ENCODE measurements at places on chromosomes 6 and 20. TPM values are rescaled to one million over a fixed set of nuclear protein-coding genes. Genes with fewer than 3 reads are reported as not detected.
A peak's percentile ranks its signal among the peaks of the same experiment; 100 is the strongest.

The BEND6 gene
- 18.9 TPM for total RNA-seq

The GGTLC1 gene
- not detected for total RNA-seq

The ATP9A gene
- 4.1 TPM for total RNA-seq

DNA sequence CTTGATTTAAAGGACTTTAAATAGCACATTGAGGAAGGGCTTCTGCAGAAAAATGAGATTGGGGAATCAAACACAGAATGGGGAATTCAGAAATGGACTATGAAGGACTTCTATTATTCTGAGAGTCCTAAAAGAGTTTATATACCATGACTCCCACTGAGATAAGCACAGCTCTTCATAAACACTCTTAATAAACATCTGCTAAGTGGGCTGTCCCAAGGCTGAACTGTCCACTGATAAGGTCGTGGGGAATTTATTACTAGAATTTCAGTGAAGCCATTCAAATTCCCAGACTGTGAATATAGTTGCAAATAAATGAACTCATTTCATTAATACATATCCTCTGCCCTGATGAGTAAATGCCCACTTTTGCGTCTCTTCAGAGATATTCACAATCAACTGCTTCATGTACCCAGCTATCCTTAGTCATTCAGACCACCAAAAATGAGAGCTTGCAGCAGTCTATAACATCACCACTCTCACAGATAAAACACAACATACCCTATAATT lies 468.2 kb upstream of the RUNX2 start:
- DNase-seq: no peak

DNA sequence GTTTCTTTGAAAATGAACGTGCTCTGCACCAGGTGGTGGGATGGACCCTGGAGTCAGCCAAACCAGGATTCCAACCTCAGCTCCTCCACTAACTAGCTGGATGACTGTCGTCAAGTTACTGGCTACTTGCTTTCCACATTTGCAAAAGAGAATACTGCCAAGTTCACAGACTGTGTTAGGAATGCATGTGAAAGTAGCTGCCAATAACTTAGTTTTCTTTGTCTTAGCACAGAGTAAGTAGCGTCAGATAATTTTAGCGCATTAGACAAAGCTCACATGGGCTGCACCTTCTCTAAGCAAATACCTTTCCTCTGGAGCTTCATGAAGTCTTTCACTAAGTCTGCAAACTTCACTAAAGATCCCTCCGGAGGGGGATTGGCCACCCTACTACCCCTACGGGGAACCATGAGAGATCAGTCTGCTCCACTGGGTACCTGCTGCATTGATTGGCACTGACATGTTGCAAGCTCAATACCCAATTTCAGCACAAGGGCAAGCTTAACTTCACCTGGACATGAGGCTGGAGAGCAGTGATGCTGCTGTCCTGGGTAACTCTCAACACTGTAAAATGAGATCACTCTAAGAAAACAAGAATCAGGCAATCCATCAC lies 113.9 kb downstream of the MBOAT1 start:
- DNase-seq: no peak

DNA sequence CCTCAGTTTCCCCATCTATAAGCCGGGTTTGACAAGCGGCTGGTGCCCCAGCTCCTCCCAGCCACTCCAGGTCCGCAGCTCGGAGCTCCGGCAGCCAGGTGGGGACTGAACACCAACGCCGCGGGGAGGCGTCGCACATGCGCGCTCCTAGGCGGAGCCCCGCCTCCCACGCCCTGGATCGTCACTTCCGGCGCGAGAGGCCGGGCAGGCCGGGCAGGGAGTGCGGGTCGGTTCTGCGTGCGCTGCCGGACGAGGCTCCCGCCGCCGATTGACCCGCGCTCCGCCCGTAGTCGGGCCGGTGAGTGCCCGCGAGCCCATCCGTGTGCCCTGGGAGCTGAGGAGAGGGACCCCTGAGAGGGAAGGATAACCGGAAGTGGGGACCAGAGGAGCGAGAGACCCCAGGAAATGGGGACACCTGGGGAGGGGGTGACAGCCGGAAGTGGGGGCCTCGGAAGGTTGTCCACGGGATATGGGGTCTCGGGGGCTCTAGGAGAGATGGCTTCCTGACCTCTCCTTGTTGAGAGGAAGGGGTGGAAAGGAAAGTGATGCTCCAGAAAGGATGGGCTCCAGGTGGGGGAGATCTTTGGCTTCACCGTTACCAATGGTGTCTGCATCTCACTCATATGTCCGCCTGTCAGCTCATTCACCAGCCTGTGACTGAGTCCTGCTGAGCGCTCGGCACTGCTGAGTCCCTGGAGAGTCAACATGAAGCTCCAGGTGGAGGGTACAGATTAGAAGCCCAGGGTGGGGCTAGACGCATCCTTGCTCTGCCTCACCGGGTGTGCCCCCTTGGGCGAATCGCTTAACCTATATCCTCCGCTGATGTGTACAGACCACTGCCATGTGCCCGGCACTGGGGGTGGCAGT lies at the start of gene TTPAL:
Gene TTPAL, plus strand, starts transcription at position 181 of the 867 bp plus-strand sequence. CDS start 4,126 bp downstream, outside the sequence.
- peak; percentile 85 for DNase-seq

- no peak for DNase-seq
These were observed 7.8 kb downstream of the NAA20 start for GRCh38 chr20:20024942-20025341.

- DNase-seq: no peak
These were observed 5.7 kb downstream of the SPEF1 start for GRCh38 chr20:3775457-3776108.

DNA sequence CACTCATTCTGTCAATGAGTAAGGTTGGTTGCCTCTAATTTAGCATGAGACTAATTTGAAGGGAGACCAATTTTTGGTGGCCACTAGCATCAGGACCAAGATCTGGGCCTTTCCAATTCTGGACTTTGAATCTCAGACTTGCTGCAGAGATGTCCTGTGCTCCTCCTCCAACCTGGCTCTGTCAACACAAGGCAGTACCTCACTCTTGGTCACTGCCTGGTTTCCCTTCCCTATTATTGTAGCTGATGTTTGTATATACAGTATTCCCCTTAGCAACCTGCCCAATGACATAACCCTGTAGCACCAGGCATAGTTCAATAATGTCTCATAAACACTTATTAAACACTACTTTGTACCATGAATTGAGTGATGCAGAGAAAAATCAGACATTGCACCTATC lies 50.4 kb downstream of the UNC5CL start:
- DNase-seq: no peak

DNA sequence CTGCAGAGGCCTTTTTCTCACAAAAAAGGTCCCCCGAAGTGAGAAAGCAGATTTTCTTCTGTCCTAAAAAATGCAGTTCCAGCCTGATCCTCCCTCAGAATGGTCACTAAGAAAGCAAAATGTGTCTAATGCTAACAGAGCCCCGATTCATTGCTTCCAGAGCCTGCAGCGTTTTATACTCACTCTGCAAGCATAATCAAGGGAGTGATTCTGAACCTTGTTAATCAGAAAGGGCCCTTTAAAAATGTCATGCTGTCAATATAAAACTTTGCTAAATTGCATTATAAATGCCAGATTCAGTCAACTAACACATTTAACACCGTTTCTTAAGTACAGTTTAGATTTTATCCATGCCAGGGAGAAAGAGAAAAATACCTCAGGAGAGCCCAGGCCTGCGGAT lies 202.8 kb downstream of the CD83 start:
- no peak for DNase-seq

GRCh38 chr20:63082308-63082938 lies 75.7 kb upstream of the BHLHE23 start:
- no peak for DNase-seq

DNA sequence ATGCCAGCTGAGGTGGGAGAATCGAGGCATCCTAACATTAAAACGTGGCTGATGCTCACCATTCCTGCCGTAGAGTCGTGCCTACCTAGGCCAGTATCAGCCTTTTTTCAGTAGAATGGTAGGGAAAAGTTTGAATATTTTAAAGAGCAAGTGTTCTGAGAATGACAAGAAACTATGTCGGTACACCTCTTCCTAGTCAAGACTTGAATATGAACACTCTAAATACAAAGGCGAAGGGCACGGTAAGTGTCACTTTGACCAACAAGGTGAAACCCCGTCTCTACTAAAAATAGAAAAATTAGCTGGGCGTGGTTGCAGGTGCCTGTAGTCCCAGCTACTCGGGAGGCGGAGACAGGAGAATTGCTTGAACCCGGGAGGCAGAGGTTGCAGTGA lies 1.0 kb downstream of the GINM1 start:
- DNase-seq: no peak

DNA sequence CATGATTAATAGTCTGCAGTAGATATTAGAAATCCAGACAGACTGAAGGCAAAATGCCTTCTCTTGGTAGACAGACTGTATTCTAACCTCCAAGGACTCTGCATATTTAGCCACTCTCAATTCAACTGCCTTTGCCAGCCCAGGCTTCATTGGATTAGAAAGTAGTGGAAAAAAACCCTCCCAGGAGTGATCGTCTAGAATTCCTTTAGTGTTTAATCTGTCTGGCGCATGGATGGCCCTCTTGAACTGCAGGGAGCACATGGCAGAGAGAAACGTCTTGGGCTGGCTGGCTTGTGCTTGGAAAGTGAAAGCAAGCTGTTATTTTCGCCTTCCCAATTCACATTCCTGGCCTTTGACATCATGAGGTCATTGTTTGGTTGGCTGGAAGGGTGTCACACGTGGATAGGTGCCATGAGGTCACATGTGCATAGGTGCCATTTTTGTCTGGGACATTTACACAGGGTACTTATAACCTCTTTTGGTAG lies 30.9 kb upstream of the NEDD9 start:
- DNase-seq: peak; percentile 94

- DNase-seq: no peak
These were observed 44.1 kb downstream of the VEGFA start for GRCh38 chr6:43814111-43814510.

DNA sequence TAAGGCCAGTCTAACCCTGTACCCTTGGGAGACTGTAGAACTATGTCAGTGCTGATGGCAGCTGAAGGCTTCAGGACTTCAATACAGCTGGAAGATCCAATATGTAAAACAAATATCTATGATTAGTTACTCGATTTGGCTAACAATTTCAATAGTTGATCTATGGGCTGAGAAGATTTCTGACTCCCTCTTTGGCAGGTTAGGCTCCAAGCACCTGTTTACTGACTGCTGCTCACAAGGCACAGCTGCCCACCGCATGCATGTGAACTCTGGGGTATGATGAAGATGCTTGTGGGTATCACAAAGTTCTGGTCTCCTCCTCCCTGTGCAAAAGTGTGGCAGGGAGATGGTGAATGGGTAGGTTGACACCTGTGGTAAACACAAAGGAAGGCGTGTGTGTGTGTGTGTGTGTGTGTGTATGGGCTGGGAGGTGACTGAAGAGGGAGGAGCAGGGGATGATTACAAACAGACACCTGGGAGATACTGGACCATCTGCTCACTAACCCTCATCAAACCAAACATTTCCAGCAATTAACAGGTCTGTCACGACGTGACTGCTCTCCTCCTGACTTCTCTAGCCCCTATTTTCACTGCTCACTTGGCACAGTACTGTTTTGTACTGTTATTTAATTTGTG lies 18.1 kb downstream of the ELMO2 start:
- DNase-seq: no peak

GRCh38 chr6:20117474-20117873 lies 94.8 kb downstream of the MBOAT1 start:
- no peak for DNase-seq

DNA sequence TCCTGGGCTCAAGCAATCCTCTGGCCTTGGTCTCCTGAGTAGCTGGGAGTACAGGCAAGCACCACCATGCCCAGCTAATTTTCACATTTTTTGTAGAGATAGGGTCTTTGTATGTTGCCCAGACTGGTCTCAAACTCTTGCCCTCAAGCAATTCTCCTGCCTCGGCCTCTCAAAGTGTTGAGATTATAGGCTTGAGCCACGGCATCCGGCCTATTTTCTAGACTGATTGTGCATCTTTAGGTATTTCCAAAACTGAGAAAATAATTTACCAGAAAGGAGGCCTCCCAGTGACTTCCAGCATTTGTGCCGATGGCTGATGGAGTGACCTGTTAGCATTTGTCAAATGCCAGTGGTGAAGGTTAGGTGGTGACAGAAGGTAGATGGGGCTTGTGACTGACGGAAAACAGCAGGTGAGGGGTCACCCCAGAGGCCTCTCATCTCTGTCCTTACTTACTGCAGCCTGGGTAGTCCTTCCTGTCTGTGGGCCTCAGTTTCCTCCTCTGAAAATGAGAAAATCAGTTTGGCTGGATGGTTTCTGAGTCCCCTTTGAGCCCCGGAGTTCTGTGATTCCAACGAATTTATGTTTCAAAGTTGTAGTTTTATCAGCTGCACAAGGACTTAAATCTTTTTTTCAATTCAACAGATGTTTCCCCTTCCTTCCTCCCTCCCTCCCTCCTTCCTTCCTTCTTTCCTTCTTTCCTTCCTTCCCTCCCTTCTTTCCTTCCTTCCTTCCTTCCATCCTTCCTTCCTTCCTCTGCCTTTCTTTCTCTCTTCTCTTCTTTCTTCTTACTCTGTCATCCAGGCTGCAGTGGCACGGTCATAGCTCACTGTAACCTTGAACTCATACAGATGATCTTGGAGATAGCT lies 53.5 kb downstream of the TGM2 start:
- no peak for DNase-seq

- DNase-seq: no peak
These were observed at the start of gene NT5E for GRCh38 chr6:85449818-85450759. Gene NT5E, plus strand, starts transcription at chr6:85450083. Its CDS starts 57 bp downstream, at chr6:85450140.

DNA sequence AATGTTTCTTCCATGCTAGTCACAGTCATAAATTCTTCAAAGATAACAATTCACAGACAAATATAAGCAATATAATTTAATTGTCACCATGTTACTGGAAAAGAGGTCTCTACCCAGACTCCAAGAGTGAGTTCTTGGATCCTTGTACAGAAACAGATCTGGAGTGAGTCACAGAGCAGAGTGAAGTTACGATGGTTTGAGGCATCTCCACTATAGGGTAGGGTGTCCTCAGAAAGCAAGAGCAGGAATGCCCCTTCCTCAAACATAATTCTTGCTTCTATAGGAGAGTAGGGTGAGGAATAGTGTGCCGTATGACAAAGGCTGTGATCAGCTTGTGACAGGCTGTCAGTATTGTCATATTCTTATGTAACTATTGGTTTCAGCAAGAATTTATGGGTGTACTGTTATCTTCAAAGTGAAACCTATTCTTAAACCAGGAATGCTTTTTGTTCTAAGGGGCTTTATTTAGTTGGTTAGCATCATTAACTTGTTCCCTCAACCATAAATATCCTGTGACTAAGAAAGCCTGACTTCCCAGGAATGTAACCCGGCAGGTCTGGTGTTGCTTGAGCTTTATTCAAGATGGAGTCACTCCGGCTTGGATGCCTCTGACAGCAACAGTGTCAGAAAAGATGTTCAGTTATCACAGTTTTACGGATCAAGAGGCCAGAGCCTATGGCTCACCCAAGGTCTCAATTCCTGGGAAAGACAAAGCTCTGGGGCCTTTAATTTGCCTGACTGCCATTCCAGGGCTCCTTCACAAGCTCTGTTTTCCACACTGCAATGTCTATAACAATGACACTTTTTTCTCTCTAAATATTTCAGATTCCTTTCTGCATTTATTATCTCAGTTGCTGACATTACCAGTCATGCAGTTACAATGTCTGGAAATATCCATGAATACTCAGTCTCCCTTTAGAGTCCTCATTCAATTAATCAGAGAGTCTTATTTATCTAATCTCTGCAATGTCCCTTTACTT lies 298.6 kb downstream of the C6orf118 start:
- no peak for DNase-seq

- DNase-seq: no peak
These were observed 378.7 kb upstream of the MAN1A1 start for GRCh38 chr6:119728220-119728750.
